ENCODE measurements at places on chromosomes 11 and 22.

GRCh38 chr11:59759900-59760299 lies 4.7 kb downstream of the STX3 start:
- DNase-seq: no peak

- DNase-seq: no peak
Observed at GRCh38 chr11:35243774-35244173, 104.8 kb downstream of the CD44 start.

GRCh38 chr22:32477596-32477995 lies 3.0 kb downstream of the FBXO7 start:
- DNase-seq: no peak

- DNase-seq: no peak
Observed at GRCh38 chr11:108494182-108494581, 4.0 kb downstream of the POGLUT3 start.

- no peak for DNase-seq
Observed at GRCh38 chr11:103464420-103464819, 355.2 kb downstream of the DYNC2H1 start.

DNA sequence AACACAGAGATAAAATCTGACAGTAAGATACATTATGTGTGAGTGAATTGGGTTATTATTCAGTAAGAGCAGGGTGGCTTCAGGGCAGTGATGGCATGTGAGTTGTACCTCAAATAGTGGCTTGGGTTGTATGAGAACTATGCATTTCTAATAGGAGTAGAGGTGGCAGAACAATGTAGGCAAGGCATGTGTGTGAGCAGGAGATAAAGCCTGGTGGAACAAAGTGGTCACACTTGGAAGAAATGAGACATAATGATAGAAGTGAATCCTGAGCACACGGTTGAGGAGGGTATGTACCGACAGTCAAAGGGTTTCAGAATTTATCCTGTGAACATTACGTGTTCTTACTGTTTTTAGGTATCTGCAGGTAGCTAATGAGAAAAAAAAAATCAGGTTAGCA lies 159.3 kb downstream of the CASP12 start:
- no peak for DNase-seq

- peak; percentile 88 for DNase-seq
Observed at GRCh38 chr11:112962579-112963367, 1.6 kb downstream of the NCAM1 start.

GRCh38 chr11:69437876-69438205 lies 43.6 kb upstream of the LINC01488 start:
- no peak for DNase-seq

DNA sequence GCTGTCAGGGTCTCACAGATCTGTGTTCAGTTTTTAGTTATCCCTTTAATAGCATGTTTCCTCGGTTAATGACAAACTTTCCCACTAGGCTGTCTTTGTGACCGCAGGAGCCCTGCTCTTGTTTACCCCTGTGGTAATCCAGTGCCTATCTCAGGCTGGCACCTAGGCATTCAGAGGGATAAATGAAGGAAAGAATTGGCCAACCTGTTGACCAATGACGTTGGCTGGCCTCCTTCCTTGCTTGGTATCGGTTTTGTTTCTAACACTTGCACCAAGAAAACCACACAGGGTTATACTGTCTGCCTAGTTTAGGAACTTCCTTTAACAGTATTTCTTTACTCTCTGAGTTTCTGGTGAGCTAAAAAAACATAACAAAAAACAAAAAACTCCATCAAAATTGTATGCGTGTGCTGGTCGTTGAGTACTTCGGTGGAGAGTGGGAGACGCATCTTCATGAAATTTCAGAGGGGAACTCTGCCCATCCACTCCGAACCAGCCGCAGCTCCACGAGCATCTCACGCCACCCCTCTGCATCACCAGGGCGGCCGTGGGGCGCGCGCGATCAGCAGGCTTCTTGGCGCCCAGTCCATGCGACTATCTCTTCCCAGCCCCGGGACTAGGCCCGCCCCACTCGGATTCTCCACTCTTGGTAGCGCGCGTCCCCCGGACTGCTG lies 563 bp upstream of the ENDOD1 start:
- no peak for DNase-seq

DNA sequence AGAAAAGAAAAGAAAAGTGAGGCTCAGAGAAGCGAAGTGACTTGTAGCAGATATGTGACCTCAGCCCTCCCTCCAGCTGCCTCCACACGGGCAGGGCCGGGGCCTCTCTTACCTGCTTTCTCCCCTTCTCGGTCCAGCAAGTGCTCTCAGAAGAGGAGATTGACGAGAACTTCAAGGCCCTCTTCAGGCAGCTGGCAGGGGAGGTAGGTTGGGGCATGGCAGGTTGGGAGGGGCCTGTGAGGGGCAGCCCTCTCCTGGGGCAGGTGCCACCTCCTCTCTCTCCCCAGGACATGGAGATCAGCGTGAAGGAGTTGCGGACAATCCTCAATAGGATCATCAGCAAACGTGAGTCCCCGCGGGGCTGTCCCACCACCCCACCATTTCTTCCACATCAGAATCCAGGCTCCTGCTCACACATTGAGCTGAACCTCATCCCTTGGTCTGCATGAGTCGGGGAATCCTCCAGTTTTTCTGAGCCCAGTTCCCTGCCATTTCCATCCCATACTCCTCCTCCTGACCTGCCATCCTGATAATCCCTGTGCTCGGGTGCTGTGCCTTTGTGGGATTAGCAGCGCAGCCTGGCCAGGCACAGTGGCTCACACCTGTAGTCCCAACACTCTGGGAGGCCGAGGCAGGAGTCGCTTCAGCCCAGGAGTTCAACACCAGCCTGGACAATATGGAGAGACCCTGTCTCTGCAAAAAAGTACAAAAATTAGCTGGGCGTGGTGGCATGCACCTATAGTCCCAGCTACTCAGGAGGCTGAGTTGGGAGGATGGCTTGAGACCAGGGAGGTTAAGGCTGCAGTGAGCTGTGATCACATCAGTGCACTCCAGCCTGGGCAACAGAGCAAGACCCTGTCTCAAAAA lies 26.4 kb downstream of the CAPN1 start:
- DNase-seq: no peak

DNA sequence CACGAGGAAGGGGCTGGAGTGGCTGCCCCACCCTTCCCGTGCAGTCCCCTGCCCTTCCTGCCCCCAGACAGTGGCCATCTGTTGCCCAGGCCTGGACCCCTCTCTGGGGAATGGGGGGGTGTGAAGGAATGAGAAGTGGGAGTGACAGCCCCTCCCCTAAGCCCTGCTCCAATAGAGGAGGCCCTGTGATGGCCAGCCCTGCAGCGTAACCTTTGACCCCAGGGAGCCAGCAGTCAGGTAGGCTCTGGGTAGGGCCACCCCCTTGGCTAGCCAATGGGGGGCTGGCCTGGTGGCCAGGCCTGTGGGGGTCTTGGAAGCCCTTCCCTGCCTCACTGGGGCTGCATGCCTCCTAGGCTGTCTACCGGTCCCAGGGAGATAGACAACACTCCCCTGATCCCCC lies 6.6 kb downstream of the FLRT1 start:
- DNase-seq: no peak

DNA sequence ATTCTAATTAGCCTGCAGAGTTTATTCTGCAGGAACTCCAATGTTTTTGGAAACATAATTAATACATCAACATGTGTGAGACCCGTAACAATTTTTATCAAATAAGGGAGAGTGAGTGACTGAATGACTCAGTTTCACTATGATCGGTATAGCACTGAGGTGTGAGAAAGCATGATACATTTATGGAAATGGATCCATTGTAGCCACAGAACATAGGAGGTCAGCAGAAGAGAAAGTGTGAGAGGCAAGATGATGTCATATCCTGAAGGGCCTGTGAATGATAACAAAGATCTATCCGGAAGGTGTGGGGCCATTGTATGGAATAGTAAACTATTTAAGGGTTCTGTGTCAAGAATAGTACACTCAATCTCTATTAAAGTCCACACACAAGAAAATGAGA lies 1406.1 kb upstream of the TENM4 start:
- DNase-seq: no peak

- no peak for DNase-seq
Observed at GRCh38 chr22:25021409-25021808, 68.9 kb downstream of the KIAA1671 start.

- DNase-seq: peak; percentile 88
Observed at GRCh38 chr22:38239101-38239761, 33.6 kb downstream of the TMEM184B start.

All from urothelium cell line (cell line).